ENCODE measurements at places on chromosomes 6 and 20.

- DNase-seq, result no peak
Observed at GRCh38 chr6:7761051-7761450, 35.2 kb downstream of the BMP6 start.

DNA sequence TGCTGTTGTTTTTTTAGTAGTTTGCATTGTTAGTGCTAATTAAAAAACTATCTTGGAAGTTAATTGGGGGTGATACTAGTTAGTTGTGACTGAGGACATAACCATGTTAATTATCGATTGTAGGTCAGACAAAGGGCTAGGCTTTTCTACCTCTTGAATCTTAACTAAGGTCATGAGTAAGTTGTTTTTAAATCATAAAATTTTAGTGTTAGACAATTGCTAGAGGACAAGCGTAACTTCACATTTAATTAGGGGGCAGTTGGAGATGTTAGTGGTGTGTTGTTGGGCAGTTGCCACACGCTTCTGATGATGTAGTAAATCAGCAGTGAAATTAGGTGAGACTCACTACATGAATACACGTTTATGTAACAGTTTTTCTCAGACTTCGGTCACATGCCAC lies 619.1 kb upstream of the FLRT3 start:
- peak; percentile 47 for DNase-seq

DNA sequence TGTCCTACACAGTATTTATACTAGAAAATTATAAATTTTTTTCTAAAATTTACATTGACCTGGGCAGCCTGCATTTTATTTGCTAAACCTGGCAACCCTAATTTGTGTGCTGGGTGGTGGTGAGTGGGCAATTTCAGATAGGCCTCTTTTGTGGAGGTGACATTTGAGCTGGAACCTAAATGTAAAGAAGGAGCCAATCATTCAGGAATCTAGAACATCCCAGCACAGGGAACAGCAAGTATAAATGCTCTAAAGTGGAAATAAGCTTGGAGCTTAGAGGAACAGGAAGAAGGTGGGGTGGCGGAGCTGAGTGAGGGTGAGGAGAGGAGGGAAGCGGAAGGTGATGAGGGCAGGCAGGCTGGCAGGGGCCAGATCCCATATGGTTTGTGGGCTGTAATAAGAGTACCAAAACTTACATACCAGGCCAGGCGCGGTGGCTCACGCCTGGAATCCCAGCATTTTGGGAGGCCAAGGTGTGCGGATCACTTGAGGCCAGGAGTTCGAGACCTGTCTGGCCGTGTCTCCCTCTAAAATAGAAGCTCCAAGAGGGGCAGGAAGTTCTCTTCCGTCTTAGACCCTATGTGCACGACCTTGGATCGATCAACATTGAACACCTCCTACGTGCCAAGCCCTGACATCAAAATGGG lies 549 bp upstream of the CSE1L start:
- DNase-seq, result no peak

- DNase-seq, result no peak
Observed at GRCh38 chr6:134849920-134850447, 99.9 kb downstream of the ALDH8A1 start.

GRCh38 chr20:36269507-36269906 lies 33.2 kb downstream of the AAR2 start:
- no peak for DNase-seq

DNA sequence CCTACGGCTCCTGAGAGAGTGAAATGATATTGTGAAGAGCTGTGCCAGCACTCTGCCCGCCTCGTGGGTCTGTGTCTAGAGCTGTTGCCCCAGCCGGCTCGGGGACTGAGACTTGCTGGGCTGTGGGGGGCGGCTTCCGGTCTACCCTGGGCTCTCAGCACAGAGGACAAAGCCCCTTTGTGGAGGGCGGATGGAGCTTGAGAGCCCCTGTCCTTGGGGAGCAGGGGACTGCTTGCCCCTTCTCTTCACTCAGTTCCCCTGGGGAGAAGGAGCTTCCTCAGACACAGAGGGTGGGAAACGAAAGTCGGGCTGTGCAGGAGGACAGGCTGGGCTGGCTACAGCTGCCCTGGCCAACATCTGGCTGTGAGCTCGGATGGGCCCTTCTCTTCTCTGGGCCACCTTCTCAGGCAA lies 11.0 kb downstream of the SRC start:
- DNase-seq, result no peak

DNA sequence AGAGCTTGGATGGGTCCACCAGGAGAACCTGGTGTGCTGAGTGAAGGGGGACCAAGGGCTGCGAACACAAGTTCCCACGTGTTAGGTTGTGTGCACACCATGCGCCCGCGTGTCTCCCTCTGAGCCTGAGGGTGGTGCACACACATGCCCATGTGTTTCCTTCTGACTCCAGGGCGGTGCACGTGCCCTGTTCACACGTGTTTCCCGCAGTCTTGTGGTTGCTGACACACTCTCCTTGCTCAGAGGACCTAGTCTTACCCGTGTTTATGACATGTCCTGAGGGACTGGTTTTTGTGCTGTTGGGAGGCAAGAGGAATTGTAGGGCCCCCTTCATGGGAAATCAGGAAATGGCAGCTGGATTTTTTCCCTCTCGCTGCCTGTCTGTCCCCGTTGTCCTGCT lies 36.3 kb upstream of the PCMTD2 start:
- no peak for DNase-seq

GRCh38 chr6:14883921-14884320 lies 361.9 kb upstream of the JARID2 start:
- no peak for DNase-seq

DNA sequence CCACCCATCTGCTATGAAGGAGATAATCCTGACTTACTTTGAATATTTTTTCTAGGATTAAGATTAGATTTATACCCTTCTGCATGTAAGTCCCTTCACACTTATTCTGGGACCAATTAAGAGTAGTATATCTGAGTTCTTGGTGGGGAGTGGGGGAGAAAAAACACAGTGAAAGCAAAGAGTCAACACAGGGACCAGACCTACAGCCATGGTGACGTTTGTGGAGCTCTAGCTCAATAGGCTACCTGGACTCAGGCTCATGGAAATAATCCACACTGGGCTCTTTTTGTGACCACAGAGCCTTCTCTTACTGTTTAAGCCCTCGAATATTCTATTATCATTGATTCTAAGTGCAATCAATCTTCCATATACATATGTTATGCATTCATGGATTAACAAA lies 491.4 kb downstream of the LMBRD1 start:
- no peak for DNase-seq

GRCh38 chr20:56391596-56392131 lies 351 bp downstream of the AURKA start:
- DNase-seq, result no peak

- no peak for DNase-seq
Observed at GRCh38 chr6:15673666-15674065, 10.8 kb upstream of the DTNBP1 start.

- DNase-seq, result no peak
Observed at GRCh38 chr6:52840763-52841585, at the start of gene GSTA5. Gene GSTA5 (minus strand): TSS chr6:52840813.

Measured in NCI-H748 treated with DMSO at 0.1 percent for 48 hours (cell line).